NCI-H1417 treated with DMSO at 0.1 percent for 48 hours (cell line): ENCODE measurements at places on chromosomes 5 and 9.

DNA sequence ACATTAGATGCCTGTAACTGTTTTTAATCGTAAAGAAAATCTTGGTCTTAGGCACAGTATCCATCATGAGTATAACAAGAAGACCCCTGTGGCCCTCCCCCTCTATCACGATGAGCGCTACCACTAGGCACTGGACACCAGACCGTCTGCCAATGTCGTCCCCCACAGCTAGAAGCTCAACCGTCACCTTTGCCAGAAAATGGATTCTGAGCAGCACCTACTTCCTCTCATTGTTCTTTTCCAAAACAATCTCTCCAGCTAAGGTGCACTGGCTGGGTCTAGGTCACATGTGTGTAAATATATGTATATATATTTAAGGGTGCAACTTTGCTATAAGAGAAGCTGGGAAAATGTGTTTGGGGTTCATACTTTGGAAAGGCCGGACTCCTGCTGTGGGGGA, 15.7 kb upstream of the SSBP2 start:
- DNase-seq, result no peak

DNA sequence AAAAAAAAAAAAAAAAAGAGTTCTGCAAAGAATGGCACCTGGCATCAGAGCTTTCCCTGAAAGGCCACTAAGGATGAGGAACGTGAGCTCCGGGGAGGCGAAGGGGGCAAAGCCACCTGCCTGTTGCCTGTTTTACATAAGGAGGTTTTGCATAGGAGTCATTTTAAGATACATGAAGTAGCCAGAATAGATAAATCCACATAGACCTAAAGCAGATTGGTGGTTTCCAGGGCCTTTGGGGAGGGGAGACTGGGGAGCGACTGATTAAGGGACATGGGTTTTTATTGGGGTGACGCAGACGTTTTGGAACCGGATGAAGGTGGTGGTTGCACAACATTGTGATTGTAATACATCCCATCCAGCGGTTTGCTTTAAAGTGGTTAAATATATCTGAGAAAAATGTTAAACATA, 7.1 kb downstream of the NEK6 start:
- DNase-seq, result no peak

DNA sequence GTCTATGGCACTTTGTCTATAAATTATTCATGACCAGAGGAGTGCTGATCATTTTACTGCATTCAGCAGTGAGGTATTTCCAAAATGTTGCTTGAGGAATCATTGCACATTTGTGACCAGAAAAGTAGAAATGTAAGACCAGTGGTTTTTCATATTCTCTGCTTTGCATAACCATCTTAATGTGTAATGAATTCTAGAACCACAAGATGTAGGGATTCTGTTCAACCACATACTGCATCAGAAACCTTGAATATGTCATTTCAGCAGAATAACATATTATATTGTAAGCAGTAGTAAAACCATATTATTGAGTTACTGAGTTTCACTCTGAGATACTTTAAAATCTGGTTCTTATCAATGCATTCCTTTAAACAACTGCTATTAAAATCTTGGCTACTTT, 1243.4 kb downstream of the MAT2B start:
- no peak for DNase-seq

DNA sequence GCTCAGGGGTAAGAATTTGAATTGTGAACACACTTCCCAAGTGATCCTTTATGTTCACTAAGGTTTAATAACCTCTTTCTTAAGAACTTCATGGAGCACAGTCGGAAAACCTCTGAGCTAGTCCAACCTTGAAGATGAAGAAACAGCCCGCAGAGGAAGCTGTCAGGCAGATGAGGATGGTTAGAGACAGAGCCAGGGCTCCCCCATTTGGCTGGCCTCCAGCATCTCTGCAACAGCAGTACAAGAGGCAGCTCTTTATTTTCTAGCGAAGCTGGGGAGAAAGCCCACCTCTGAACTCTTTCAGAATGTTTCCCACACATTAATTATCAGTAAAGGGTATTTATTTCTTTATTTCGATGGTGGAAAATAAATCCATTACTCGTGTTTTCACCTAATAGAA, 350.8 kb downstream of the DMRT2 start:
- no peak for DNase-seq

DNA sequence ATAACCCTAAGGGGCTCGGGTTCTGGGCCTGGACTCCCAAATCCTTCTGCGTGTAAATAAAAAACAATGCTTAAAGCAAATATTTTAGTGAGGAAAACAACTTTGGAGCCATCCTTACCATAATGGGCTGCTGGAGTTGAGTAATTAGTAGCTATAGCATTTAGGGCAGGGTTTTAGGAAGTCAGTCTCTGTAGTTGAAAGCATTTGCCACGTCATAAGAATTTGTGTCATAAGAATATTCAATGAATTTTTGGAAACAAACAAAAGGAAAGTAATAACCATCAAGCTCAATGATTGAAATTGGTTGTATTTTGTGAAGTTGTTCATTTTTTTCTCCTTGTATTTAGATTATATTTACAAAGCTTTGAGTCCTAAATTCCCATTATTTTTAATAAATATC, 114.8 kb upstream of the ELL2 start:
- DNase-seq, result no peak

- no peak for DNase-seq
These were observed 563.5 kb downstream of the TAF11L14 start for GRCh38 chr5:18197734-18198133.

DNA sequence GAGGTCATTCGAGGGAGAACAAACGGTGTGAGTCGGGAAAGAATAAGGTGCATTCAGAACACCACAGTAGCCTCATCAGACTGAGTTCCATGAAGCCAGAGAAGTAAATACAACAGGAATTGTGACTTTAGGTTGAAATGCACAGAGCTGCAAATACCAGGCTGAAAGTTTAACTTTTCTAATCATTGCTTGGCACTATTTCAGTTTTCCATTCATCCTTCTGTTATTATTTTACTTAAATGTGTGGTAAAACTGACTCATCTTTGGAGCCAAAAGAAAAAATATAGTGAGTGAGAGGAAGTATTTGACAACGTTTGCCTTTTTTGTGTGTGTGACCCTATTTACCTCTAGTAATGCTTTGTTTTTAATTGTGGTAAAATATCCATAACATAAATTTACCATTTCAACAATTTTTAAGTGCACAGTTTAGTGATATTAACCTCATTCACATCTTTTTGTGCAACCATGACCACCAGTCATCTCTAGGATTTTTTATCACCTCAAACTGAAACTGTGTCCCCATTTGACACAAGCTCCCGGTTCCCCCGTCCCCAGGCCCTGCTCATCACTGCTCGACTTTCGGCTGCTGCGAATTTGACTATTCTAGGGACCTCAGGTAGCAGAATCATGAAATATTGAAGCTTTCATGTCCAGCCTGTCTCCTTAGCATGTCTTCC, 166.8 kb downstream of the HSD17B3 start:
- no peak for DNase-seq

DNA sequence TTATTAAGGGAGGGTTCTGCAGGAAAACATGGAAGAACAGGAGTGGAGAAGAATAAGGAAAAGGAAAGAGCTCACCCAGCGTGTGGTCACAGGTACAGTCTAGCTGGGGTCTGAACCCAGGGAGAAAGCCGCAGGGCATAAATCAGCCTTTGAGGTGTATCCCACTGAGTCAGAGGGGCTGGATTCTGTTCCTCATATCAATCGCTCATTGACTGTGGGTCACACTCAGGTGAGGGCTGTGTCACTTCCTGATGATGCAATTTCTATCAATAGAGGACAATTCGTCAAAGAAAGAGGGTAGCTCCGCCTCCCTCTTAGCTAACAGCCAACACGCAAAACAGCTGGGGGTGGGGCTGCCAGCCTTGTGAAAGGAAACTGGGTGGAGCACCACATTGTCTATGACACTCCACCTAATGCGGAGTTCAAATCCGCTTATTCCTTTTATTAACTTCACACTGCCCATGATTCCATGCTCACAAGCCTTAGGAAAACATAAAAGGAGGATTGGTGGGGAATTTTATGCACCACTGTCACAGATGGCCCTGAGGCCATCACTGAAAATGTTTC, 176.2 kb downstream of the ICE1 start:
- no peak for DNase-seq

- no peak for DNase-seq
These were observed 41.8 kb downstream of the APC start for GRCh38 chr5:112779531-112779930.

DNA sequence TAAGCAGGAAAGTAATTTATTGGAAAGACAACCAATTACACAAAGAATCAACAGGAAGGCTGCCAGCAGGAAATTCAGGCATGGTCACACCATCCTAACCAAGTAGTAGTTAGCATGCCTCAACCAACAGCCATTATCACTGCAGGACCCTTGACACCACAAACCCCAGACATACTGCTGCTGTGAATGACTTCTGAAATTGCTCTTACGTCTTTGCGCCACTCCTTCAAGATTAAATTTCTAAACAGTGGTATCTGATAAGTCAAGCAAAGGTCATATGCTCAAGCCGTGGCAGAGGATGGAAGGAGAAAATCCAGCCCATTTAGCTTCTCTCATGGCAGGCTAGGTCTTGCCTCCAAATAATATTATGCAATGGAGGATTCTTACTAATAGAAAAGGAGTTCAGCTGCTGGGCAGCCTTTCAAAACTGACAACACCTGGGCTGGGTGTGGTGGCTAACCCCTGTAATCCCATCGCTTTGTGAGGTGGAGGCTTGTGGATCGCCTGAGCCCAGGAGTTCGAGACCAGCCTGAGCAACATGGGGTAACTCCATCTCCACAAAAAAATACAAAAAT, 5.0 kb upstream of the PTGER4 start:
- DNase-seq, result no peak

GRCh38 chr5:137688210-137688840, 47.6 kb downstream of the KLHL3 start:
- no peak for DNase-seq
